ENCODE measurements at places on chromosomes 7 and 10. TPM values are rescaled to one million over a fixed set of nuclear protein-coding genes. Genes with fewer than 3 reads are reported as not detected.

ZNF804B gene
- total RNA-seq = not detected

ATOH7 gene
- total RNA-seq = not detected

COL17A1 gene
- total RNA-seq = 128 TPM

HKDC1 gene
- total RNA-seq = 0.10 TPM

CYREN gene
- 17.6 TPM for total RNA-seq

PON1 gene
- 0.10 TPM for total RNA-seq

ACTR3C gene
- 6.3 TPM for total RNA-seq

DOCK1 gene
- total RNA-seq = 80.8 TPM

MYH16 gene
- total RNA-seq = not detected

UBE2H gene
- 80.6 TPM for total RNA-seq

ANKRD61 gene
- total RNA-seq = not detected

SFMBT2 gene
- 5.8 TPM for total RNA-seq

STX1A gene
- total RNA-seq = 8.5 TPM

HHEX gene
- total RNA-seq = 3.9 TPM

ATRNL1 gene
- total RNA-seq = 24.4 TPM

KIAA1217 gene
- total RNA-seq = 19.8 TPM

ARMS2 gene
- not detected for total RNA-seq

CRYGN gene
- not detected for total RNA-seq

TMEM184A gene
- 7.7 TPM for total RNA-seq

AZGP1 gene
- total RNA-seq = 39.4 TPM

GARIN1A gene
- total RNA-seq = 0.30 TPM

TPST1 gene
- total RNA-seq = 63.3 TPM

PTPRN2 gene
- 0.99 TPM for total RNA-seq

IDI2 gene
- total RNA-seq = not detected

SDHAF3 gene
- total RNA-seq = 10.9 TPM

SLC26A5 gene
- 0.20 TPM for total RNA-seq

CPA2 gene
- not detected for total RNA-seq

ERVW-1 gene
- total RNA-seq = 0.20 TPM

LDB3 gene
- total RNA-seq = 25.0 TPM

ATP6V0A4 gene
- 4.1 TPM for total RNA-seq

ELAPOR2 gene
- 10.9 TPM for total RNA-seq

TAS2R41 gene
- total RNA-seq = not detected

ZNF316 gene
- total RNA-seq = 13.4 TPM

PRSS37 gene
- not detected for total RNA-seq

LEP gene
- total RNA-seq = 0.59 TPM

ANXA8L1 gene
- 51.0 TPM for total RNA-seq

TUBAL3 gene
- total RNA-seq = 0.20 TPM
